ENCODE measurements at places on chromosomes 1 and 21.
A peak's percentile ranks its signal among the peaks of the same experiment; 100 is the strongest.

DNA sequence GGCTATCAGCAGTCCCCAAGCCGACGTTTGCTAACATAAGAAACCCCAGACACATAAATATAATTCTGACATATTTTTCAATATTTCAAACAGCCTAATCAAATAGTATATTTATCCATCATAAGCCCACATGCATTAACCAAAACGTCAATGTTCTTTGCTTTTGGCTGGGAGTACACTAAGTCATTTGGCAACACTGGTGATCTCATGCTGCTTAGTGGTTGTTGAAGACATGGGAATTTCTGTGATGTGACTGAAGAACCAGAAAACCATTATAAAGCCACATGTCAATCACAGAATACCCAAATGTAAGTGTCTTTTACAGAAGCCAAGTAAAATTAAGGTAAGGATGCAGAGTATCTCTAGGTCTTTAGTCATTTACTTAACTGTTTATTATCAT lies 57.6 kb downstream of the PLPPR5 start:
- no peak for DNase-seq

- DNase-seq, result no peak
These were observed 28.3 kb upstream of the ARHGEF10L start for GRCh38 chr1:17511188-17511587.

DNA sequence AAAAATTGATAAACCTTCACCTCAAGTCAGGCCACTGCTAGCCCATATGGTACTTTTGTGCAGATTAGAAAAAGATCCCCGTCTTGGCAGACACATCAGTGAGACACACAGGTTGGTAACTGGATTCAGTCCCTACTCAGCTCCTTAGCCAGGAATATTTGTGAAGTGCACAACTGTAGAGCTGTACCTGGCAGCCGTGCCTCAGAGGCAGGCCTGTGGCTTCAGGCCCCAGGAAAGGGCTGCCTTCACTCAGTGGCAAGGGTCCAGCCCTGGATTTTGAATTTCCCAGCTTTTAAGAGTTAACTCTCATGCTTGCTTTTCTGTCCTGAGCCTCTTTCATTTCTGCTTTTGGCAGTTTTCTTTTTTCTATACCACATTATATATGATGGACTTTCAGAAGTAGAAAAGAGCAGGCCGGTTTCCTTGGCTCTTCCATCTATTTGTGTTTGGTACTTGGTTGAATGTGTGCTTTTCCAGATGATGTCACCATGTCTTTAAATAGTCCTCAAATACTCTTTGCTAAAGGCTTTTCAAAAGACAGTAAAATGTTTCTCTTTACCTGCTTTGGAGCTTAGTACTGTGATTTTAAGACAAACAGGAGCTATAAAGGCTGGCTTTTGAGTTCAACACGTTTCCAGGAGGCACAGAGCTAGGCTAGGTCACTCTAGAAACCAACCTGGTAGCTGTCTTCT lies 186.6 kb downstream of the AK5 start:
- DNase-seq, result peak; percentile 2

- DNase-seq, result peak; percentile 54
These were observed 8.3 kb downstream of the PADI1 start for GRCh38 chr1:17213148-17213781.
